ENCODE measurements at places on chromosomes 12 and 14. TPM values are rescaled to one million over a fixed set of nuclear protein-coding genes. Genes with fewer than 3 reads are reported as not detected.

The SIX6 gene
- not detected for total RNA-seq

The NPFF gene
- not detected for total RNA-seq

The CISTR gene
- not detected for total RNA-seq

DNA sequence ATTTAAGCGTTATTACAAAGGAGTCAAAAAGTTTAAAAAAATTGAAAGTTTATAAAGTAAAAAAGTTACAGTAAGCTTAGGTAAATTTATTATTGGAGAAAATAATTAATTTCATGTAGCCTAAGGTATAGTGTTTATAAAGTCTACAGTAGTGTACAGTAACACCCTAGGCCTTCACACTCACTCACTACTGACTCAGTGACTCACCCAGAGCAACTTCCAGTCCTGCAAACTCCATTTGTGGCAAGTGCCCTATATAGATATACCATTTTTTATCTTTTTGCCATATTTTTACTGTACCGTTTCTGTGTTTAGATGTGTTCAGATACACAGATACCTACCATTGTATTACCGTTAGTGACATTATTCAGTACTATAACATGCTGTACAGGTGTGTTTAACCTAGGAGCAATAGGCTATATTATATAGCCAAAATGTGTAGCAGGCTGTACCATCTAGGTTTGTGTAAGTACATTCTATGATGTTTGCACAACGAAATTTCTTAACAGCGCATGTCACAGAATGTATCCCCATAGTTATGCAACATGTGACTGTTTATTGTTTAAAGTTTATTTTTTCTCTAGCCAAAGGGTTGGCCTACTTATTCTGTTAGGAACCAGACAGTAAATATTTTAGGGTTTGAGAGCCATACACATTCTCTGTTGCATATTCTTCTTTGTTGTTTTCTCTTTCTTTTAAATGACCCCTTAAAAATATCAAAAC lies 155.5 kb downstream of the PCNX1 start:
- H3K27ac ChIP-seq: no peak overlapping the region
- no peak for DNase-seq
- no peaks in the 10 kb centered on the region for H3K4me1 ChIP-seq

DNA sequence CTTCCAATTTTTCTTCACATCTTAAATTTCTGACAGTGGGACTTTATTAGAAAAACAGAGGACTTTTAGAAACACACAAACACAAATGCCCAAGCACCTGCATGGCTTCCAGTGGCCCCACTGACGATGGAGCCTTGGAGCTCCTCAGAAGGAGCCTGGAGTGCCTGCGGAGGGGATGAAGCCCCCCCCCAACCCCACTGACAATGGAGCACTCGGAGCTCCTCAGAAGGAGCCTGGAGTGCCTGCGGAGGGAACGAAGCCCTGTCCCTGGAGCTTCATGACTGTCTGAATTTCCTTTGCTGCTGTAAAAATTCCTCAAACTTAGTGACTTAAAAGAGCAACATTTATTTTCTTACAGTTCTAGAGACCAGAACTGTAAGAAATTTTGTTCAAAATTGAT lies 80.1 kb upstream of the VRK1 start:
- H3K4me1 ChIP-seq: no peaks in the 10 kb centered on the region
- no peak for DNase-seq
- no peak overlapping the region for H3K27ac ChIP-seq
- no peaks in the 10 kb centered on the region for H3K36me3 ChIP-seq
- no peak overlapping the region for H3K4me3 ChIP-seq

DNA sequence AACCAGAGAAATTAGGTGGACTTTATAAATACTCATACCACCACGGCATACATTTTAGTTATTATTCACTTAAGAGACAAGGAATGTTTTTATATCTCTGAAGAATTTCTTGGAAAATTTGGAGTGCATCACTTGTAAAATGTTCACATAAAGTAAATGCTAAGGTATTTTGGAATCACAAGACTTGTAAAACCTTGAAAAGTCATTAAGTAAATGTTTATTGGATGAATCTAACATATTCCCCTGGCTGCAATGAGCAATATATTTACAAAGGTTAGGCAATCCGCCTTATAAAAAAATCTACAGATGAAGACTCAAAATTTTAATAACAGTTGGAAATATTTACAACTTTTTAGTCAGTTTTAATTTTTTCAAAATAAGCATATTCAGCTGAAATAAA lies 287.4 kb upstream of the ALG10 start:
- no peaks in the 10 kb centered on the region for H3K27me3 ChIP-seq
- H3K36me3 ChIP-seq: no peaks in the 10 kb centered on the region
- H3K4me3 ChIP-seq: no peak overlapping the region
- no peaks in the 10 kb centered on the region for H3K4me1 ChIP-seq
- no peak overlapping the region for H3K27ac ChIP-seq
- no peak for DNase-seq

- no peaks in the 10 kb centered on the region for H3K27me3 ChIP-seq
- H3K4me3 ChIP-seq: no peak overlapping the region
- H3K27ac ChIP-seq: no peak overlapping the region
- no peaks in the 10 kb centered on the region for H3K36me3 ChIP-seq
- H3K4me1 ChIP-seq: no peaks in the 10 kb centered on the region
These were observed 26.8 kb upstream of the CLEC2D start for GRCh38 chr12:9642606-9643265.

- H3K27ac ChIP-seq: no peak overlapping the region
- no peak for DNase-seq
- H3K27me3 ChIP-seq: no peaks in the 10 kb centered on the region
- H3K36me3 ChIP-seq: no peaks in the 10 kb centered on the region
- no peak overlapping the region for H3K4me3 ChIP-seq
These were observed 303.4 kb downstream of the SEC23A start for GRCh38 chr14:38799671-38800070.

DNA sequence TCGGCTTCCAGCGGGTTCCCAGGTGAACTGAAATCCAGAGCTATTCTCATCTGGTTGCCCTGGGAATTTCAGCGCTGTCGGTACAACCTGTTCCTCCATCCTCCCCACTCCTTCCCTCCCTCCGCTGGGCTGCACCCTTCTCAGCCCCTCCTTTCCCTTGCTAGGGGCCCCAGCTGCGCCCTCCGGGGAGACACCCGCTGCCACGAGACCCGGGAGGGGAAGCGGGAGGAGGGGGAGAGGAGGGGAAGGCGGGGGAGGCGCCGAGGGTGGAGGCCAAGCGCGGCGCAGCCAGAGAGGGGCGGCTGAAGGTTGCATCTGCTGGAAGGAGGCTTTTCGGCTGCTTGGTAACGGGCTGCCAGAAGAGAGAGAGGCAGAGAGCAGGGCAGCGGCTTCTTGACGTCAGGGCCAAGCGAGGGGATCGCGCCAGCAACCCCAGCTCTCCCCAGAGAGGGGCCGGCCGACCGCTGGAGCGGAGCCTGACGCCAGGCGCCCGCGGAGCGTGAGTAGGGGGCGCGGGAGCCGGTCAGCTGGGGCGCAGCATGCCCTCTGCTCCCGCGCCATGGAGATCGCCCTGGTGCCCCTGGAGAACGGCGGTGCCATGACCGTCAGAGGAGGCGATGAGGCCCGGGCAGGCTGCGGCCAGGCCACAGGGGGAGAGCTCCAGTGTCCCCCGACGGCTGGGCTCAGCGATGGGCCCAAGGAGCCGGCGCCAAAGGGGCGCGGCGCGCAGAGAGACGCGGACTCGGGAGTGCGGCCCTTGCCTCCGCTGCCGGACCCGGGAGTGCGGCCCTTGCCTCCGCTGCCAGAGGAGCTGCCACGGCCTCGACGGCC lies at the start of gene KCNA5:
KCNA5 (plus strand) TSS at position 291 of the 831 bp plus-strand sequence; CDS start at position 560, 269 bp downstream.
- no peaks in the 10 kb centered on the region for H3K4me1 ChIP-seq
- DNase-seq: peak; percentile 83
- peaks cover 2% of the 10 kb centered on the region for H3K27me3 ChIP-seq
- H3K4me3 ChIP-seq: no peak within 1 kb of the TSS

DNA sequence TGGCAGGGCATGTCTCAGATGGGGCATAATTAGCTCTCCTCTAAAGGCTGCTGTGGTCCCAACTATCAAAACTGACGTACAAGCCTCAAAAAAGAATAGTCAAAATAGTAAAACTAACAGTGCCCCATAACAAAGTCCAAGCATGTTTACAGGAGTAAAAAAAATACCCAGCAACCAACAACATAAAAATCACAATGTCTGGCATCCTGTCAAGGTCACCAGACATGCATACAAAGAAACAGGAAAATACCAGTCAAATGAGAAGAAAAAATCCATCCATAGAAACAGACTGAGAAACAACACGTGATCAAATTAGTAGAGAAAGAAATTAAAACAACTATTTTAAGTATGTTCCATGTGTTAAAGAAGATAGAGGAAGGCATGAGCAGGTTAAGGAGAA lies 131.2 kb upstream of the C14orf180 start:
- no peak overlapping the region for H3K27ac ChIP-seq
- no peaks in the 10 kb centered on the region for H3K27me3 ChIP-seq
- H3K4me3 ChIP-seq: no peak overlapping the region
- no peaks in the 10 kb centered on the region for H3K36me3 ChIP-seq

GRCh38 chr14:39043352-39043943 lies 59.6 kb downstream of the SEC23A start:
- H3K36me3 ChIP-seq: peaks cover 35% of the 10 kb centered on the region
- H3K4me1 ChIP-seq: no peaks in the 10 kb centered on the region
- no peaks in the 10 kb centered on the region for H3K27me3 ChIP-seq
- DNase-seq: no peak

DNA sequence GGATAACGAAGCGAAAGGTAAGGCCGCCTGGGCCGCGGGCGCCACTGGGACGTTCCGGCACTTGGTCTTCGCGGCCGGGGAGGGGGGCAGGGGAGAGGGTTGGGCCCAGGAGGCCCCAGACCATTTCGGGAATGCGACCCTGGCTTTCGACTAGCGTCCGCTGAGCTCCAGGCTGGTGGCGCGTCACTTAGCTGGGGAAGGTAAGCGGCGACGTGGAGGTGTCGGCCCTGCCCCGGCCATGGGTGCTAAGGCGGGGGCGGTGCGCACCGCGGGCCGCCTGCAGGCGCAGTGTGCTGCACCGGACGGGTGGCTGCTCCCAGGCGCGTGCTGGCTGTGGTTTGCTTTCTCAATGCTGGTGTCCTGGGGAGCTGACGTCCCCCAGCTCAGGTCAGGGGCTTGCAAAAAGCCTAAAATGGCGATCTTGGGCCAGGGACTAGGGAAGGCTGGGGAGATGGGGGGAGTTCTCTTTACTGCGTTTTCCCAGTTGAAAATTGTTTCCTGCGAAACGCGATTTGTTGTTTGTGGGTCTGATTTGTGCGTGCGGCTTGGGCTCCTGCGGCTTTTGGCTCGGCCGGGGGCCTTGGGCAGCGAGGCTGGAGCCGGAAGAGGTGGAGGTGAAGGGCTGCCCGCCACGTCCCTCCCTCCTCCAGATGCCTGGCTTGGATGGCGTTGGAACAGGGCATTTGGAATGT lies 1.2 kb downstream of the HOXC10 start:
- peak; percentile 64 for DNase-seq
- peak overlapping the region; percentile 79 for H3K4me3 ChIP-seq
- H3K4me1 ChIP-seq: no peaks in the 10 kb centered on the region
- peak overlapping the region; percentile 95 for H3K27ac ChIP-seq

GRCh38 chr12:14937689-14938088 lies 648 bp downstream of the ERP27 start:
- H3K27ac ChIP-seq: no peak overlapping the region
- no peak for DNase-seq
- no peaks in the 10 kb centered on the region for H3K27me3 ChIP-seq
- no peak overlapping the region for H3K4me3 ChIP-seq
- peaks cover 12% of the 10 kb centered on the region for H3K4me1 ChIP-seq
- peaks cover 3% of the 10 kb centered on the region for H3K36me3 ChIP-seq

DNA sequence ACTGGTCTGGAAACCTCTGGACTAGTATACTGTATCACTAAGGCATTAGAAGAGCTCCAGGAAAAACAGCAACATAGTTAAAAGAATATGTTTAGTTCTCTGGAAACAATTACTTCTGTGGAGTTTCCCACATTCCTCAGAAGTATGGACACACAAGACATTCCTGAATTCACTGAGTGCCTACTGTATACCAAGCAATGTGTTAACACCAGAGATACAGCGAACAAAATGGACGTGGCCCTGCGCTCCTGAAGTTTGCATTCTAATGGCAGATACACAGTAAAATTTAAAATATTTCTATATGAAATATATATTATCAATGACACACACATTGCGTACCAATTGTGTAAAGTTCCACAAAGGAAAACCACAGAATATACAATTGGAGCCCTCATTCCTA lies 1.1 kb downstream of the ANGEL1 start:
- peaks cover 23% of the 10 kb centered on the region for H3K36me3 ChIP-seq
- H3K4me3 ChIP-seq: peak overlapping the region; percentile 68
- DNase-seq: no peak
- no peaks in the 10 kb centered on the region for H3K27me3 ChIP-seq
- peaks cover 2% of the 10 kb centered on the region for H3K4me1 ChIP-seq

DNA sequence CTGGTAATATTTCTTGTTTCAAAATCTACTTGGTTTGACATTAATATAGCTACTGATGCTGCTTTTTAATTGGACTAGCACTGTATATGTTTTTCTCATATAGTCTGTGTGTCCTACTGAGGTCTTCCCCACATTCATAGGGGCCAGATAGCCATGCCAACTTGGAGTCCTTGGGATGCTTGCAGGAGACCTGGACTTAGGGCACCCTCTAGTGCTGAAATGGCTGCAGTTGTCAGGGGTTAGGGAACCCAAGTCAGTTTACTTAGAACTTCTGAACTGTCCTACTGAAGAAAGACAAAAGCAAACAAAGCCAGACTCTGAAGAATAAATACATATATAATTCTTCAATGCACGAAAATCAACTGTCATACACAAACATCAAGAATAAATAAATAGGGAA lies 279.9 kb upstream of the SYT1 start:
- no peak for DNase-seq
- H3K4me1 ChIP-seq: no peaks in the 10 kb centered on the region
- H3K4me3 ChIP-seq: no peak overlapping the region
- no peaks in the 10 kb centered on the region for H3K36me3 ChIP-seq
- no peak overlapping the region for H3K27ac ChIP-seq

DNA sequence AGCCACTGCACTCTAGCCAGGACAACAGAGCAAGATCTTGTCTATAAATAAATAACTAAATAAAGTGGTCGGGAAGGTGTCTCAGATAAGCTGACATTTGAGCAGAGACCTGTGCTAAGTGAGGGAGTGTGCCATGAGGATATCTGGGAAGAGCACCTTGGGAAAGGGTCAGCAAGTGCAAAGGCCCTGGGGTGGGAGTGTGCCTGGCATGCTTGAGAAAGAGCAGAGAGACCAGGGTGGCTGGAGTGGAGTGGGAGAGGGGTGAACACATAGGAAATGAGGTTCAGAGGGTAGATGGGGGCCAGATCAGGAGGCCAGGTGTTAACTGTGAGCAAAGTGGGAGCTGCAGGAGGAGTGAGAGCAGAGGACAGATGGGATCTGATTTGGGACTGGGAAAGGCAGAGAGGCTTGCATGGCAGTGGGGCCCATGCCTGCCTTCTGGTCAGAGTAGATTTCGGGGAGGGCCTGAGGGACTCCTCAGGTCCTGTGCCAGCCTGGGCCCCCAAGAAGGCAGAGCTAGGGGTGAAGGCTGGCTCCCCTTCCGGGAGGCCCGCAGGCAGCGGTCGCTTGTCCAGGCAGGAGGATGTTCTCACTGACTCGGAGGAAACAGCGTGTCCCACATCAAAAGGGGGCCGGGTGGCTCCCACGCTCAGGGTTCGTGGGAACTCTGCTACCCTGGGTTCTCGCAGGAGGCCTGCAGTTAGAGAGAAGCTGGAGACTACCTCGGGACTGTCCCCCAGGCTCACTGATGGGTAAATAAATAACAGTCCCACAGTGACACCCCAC lies 32.6 kb downstream of the DTX1 start:
- no peak overlapping the region for H3K27ac ChIP-seq
- H3K4me1 ChIP-seq: no peaks in the 10 kb centered on the region
- no peaks in the 10 kb centered on the region for H3K36me3 ChIP-seq
- no peak overlapping the region for H3K4me3 ChIP-seq

- no peaks in the 10 kb centered on the region for H3K36me3 ChIP-seq
- DNase-seq: no peak
- H3K4me3 ChIP-seq: no peak overlapping the region
- no peaks in the 10 kb centered on the region for H3K27me3 ChIP-seq
- no peak overlapping the region for H3K27ac ChIP-seq
These were observed 23.4 kb upstream of the MAP3K9 start for GRCh38 chr14:70832561-70833305.

Data from kidney (tissue), 22 donors.